ENCODE measurements at places on chromosomes 4 and X.

DNA sequence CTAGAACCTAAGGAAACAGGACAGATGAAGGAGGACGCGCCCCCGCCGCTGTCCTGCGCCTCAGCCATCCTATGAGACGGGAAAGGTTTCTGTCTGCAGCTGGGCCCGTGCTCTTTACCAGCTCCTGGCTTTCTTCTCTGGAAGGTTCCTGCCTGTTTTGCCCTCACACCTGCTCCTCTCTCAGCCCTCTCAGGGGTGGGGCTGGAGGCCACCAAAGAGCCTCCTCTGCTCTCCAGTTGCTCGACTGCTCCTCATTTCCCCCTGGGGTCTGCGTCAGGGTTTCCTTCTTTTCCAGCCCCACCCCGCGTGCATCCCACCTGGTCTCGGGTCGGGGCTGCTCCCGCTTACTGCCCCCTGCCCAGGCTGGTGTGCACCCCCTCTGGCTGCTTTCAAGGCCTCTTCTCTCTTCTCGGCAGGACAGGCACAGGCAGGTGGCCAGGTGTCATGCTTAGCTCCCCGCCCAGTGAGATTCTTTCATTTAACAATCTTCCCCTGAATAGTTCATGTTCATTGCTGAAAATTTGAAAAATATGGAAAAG, 4.6 kb downstream of the HTT-AS start:
- DNase-seq = no peak

DNA sequence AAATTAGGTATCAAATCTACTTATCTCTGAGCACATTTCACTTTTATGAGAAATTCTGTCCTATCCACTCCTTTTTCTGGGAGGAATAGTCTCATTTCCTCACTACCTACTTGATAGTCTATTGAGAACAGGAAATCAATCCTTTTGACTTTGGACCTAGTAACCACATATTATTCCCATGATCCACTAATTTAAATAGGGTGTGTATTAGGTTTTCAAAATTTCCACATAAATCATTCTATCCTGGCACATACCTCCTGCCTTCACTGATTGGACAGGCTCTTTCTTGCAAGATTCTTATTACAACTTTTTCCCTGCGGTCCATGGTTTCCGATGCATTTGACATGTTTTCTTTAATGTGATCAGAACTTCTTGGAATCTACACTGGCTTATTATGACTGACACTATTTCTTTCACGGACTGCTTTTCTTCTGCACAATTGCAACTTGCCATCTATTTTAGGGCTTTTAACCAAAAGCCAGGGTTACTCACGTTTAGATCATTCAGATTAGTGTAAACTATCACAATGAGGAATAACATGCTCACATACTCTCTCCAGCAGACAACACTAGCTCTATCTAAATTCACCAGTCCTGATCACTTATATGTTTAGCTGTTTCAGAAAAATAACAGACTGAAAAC, 419.9 kb upstream of the SLIT2 start:
- DNase-seq = no peak

GRCh38 chr4:153465615-153466080, 512 bp upstream of the TMEM131L start:
- DNase-seq = peak; percentile 63

DNA sequence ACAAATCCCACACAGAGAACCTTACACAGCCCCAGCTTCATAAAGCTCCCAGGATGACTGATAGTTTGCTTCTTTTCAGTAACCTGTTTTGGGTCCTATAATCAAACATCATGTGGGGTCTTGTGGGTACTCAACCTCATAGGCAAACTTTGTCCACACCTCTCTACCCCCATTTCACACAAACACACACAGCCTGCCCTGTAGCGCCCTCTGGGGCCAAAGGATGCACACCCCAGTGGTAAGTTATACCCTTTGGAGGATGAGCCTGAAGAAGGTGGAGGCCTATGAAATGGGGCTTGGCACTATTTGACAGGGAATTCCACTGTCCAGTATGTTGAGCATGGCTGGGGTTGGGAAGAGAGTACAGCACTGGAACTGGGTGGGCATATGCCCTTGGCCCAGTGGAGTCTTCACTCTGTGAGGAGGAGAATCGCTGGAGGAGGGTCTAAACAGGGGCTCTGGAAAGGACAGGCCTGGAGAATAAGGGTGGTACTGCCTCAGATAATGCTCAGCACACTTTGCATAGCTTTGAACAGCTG, 30.5 kb upstream of the COL25A1 start:
- peak; percentile 63 for DNase-seq

DNA sequence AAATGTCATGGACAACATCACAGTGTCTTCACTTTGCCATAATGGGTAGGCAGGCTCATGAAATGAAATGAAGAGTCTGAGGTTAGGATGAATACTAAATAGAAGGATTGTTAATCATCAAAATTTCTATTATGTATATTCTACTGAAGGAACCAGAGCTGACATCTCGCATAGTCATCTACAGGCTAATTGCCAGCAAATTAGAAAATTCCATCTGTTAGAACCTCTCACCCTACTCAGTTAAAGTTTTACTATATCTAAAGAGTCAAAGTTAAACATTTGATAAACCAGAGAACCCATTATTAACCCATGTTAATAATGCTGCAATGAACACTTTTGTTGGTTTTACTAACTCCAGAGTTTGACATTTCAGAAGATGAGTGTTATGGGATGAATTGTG, 114.6 kb downstream of the ARHGAP6 start:
- no peak for DNase-seq

- peak; percentile 18 for DNase-seq
These were observed 133.7 kb upstream of the CPXCR1 start for GRCh38 chrX:88613338-88613737.

DNA sequence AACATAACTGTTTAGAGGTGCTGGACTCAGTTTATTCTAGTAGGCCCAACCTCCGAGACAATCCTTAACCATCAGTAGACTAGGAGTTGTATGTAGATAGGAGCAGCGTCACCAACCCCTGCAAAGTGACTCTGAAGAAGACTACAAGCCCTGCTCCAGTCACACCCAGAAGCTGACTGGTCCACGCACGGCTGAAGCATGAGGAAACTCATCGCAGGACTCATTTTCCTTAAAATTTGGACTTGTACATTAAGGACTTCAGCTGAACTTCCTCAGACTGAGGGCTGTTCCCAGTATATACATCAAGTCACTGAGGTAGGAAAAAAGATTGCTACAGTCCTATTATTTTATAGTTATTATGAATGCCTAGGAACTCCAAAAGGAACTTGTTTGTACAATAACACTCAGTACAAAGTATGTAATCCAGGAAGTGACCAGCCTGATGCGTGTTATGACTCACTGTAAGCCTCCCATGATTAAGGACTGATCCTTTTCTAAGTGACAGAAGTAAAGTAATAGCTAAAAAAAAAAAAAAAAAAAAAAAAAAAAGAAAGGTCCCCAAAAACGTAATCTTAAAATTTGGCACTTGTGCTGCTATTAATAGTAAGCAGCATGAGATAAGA, 41.6 kb upstream of the UGT2B7 start:
- no peak for DNase-seq

DNA sequence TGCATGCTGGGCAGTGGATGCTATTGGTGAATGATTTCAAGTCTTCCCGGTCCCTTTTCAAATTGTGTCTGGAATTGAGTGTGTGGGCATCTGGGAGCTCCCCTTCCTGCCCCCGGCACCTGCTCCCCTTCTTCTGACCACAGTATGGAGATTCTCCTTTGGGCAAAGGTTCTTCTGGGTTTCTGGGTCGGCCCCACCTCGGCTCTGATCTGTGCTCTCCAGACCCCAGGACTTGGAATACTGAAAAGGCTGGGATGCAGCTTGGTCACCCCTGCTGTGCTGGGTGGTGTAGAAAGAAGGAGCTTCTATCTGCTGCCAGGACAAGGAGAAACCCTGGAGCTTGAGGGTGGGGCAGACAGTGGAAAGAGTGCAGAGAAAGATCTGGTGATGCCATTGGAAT, 78.8 kb downstream of the WFS1 start:
- DNase-seq = no peak

GRCh38 chr4:107939307-107939706, 8.0 kb downstream of the CYP2U1 start:
- DNase-seq = no peak

GRCh38 chr4:38764277-38764676, 18.5 kb downstream of the TLR10 start:
- DNase-seq = no peak

DNA sequence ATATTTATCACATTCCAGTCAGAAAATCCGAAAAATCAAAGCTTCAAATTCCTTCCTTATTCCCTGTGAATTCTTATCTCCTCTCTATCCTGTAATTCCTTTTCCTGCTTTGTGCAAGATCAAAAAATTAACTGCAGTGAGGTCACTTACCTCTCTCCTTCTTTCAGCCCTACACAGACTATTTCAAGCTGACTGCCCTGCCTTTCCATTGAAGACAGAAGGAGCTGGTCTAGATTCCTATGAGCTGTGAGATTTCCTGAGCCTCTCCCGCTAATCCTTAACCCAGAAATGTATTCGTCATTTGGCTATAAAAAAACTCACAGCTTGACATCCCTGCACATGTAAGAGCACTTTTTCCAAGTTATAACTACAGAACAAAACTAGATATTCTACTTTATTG, 26.6 kb downstream of the TRIML2 start:
- DNase-seq = no peak

DNA sequence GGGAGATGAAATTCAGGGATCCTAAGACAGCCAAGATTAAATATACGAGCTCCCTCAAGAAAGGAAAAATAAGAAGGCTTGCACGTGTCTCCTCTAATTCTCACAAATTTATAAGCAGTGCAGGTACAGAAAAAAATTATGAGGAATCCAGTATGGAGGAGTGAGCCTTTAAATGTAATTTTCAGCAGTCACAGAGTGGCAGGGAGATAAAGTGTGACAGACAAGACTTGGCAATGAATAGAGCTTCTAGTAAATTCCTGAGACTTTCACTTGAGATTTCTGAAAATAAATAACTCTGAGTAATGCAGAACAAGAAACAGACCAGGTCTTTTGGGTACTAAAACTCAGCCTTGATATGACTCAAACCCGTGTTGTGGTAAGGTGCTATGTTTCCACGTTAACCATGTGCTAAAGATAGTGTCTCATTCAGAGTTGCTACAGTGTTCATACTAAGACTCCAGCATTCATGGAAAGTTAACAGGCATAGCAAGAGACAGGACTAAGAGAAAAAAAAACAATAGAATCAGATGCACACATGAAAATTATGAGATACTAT, 119.8 kb downstream of the SPOCK3 start:
- DNase-seq = no peak

DNA sequence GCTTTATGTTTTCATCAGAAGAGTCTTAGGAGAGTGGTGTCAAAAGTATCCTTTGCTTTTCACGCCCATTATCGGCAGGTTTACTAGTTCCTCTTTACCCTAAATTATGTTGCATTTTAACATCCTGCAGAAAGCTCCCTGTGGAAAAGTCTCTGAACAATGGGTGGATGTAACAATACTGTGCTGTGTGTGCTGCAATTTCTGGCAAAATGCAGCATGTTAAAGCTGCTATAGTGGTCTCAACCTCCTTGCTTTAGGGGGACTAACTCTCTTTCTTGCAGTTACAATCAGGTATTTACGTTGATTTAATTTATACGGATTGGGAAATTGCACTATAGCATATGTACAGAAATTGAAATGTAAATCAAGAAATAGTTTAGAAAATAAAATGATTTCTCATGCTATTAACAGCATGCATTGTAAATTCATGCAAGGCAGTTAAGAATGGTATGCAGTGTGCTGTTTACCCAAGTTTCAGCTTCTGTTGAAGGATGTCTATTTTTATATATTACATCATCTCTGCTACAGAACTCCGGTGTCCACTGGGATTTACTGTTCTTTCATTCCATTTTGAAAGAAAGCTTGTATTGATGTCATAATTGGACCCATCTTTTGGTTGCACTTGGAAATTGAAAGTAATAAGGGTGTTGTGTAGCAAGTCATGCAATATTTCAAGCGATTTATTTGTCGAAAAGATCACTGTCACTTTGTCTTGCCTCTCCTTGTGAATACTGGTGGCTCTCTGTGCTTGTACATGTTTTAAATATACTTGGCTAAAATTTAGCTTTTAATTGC, 145.7 kb downstream of the RAPGEF2 start:
- no peak for DNase-seq

DNA sequence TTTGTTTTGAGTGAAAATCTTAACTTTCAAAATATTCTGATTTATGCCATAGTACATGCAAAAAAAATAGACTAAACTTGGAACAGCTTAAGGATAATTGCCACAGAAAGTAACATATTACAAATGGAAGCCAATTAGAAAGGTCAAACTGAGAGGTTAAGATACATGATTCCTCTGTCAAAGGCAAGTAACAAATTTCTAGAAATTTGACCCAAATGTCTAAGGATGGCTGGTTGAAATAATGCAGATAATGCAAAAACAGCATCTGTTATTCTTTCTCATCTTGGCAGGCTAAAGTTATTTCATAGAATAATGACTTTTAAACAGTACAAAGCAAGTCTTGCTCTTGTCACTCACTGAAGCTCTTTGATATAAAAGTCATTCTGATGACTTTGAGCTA, 10.5 kb downstream of the FGF5 start:
- DNase-seq = no peak

Data from iPS-NIHi11 (cell line).